ENCODE measurements at places on chromosomes 16 and 17. TPM values are rescaled to one million over a fixed set of nuclear protein-coding genes. Genes with fewer than 3 reads are reported as not detected.

DNA sequence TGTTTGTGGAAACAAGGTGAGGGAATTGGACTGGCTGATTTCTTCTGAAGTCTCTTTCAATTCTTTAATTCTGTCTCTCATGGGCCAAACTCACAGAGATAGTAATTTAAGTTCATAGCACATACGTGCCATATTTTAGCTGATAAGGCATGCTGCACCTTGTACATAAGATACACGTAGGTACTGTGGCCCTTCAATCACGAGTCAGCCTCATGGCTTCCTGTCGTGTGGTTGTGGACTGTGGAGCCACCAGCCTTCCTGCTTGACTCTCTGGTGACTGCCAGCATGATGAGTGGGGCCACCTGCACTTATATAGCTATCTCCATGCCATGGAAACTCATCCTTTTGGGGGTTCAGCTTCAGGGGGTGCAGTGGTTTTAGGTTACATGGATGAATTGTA lies 25.1 kb downstream of the KSR1 start:
- DNase-seq = no peak
- H3K4me1 ChIP-seq = peaks cover 11% of the 10 kb centered on the region
- H3K4me3 ChIP-seq = no peak overlapping the region

The FBXO39 gene
- not detected for total RNA-seq

The HCRT gene
- not detected for total RNA-seq

DNA sequence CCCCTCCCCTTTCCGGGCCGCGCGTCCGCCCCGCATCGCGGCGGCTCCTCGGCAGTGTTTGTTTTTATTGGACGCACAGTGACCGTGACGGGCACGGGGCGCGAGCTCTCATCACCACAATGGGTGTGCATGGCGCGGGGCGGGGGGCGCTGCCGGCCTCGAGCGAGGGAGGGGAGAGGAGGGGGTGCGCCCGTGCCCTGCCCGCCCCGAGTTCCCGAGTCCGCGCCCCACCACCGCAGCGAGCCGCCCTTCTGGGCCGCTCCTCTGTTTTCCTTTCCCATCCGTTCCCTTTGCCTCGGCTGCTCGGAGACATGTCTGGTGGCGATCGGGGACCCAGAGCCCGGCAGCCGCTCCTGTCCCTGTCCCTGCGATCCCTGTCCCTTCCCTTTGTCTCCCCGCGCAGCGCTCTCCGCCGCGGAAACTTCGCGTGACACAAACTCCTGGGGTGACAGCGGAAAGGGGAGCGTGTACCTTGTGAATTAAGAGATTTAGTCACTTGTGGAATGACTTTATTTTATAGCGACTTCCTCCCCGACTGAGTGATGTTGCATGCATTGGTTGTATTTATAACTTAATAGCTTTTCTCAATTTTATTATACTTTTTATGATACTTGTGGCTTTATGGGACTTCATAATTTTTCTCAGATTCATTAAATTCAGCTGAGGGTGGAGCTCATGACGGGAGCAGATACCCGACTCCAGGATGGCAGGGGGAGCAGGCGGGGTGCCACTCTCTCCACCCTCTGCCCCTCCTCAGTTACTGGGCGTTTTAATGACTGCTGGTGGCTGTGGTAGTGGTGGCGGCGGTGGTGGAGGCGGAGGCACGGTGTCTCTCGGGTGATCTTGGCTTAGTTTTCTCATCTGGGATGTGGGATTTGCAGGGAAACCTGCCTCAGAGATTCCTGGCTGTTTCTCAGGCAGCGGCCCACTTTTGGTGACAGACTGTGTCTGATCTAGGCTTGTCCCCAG lies 40.8 kb downstream of the MRM1 start:
- H3K36me3 ChIP-seq = no peaks in the 10 kb centered on the region
- peaks cover 99% of the 10 kb centered on the region for H3K27me3 ChIP-seq
- no peak for DNase-seq

DNA sequence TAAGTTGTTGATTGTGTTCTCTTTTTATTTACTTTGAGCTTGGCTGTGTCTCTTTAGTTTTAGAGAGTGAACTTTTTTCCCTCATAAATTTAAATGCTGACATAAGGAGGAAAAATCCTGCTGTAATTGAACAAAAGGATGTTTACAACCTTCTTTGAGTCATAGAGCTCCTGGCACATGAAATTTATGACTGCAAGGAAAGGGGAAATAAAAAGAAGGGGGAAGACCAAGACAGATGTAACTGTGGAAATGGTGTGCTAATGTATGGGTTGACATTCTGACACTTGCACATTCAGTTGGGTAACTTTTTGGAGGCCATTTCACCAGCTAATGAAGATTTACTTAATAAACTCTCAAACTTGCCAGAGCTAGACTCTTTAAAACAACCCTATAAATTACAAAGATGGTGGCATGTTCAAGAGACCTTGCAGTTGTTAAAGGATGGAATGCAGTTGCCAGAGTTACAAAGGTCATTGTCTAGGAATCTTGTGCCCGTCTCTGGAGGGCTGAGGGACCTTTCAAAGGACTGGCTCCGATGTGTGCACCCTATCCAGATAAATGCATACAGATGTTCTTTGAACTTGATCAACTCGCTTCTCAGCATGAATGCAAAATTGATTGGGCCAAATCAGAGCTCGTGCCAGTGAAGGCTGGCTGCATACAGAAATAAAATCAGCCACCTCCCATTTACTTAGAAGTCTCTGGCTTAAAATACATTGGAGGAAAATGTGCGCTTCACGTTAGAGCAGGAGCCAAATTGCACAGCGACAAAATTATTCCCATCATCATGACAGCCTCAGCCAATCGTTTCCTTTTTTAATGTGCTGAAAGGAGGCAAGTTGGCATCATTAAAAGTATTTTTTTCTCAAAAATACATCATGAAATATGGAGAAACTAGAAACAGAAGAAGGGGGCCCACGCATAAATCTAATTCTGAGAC lies 289.0 kb upstream of the XYLT1 start:
- no peaks in the 10 kb centered on the region for H3K27me3 ChIP-seq
- no peak overlapping the region for H3K27ac ChIP-seq
- no peaks in the 10 kb centered on the region for H3K36me3 ChIP-seq
- DNase-seq = no peak
- no peaks in the 10 kb centered on the region for H3K4me1 ChIP-seq

Data from heart right ventricle (tissue), 16 donors.